ENCODE measurements at places on chromosomes 4 and X. TPM values are rescaled to one million over a fixed set of nuclear protein-coding genes. Genes with fewer than 3 reads are reported as not detected.

RBMXL3 gene
- total RNA-seq: not detected

BEX4 gene
- total RNA-seq: 1.5 TPM

- no peak for DNase-seq
Observed at GRCh38 chr4:29551821-29552220, 1168.3 kb upstream of the PCDH7 start.

GRCh38 chr4:3293401-3294391, 875 bp downstream of the RGS12 start:
- DNase-seq: no peak

DNA sequence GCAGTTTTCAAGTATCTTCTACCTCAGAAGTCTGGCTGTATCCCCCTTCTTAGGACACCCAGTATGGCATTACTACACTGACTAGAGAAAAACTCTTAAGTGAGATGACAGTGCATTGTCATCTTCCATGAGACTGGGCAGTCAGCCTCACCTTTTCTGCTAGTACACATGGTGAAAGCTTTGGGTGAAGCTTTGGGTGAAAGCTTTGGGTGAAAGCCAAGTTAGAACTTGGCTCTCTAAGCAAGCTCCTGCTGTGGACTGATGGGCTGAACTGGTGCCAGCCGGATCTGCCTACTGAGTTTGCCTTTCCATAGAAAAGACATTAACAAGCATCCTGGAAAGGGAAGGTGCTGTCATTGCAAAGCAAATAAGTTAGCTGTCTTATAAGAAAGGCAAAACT, 8.8 kb downstream of the EPHA5 start:
- no peak for DNase-seq

DNA sequence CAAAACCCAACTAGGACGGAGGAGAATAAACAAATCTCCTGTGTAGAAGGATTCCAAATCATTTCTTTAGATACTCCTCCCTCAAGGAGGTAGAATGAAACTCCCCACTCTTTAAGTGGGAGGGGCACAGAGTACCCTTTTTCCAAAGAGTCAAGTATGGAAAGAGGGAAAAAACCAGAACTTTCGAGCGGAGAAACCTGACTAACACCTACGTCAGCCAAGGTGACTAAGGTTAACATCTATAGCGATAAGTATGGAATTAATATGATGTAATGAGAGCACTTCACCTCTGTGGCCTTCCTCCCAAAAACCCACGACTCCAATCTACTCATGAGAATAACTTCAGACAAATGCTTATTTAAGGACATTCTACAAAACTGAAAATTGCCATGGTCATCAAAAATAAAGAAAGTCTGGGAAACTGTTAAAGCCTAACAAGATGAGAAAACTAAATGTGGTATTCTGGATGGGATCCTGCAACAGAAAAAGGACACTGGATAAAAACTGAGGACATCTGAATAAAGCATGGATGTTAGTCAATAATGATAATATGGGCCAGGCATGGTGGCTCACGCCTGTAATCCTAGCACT, 157.0 kb upstream of the MAP3K15 start:
- no peak for DNase-seq

- DNase-seq: peak; percentile 12
Observed at GRCh38 chrX:71178908-71179307, 34.3 kb downstream of the NLGN3 start.

- DNase-seq: peak; percentile 59
Observed at GRCh38 chr4:125140966-125141495, 173.7 kb upstream of the FAT4 start.

- no peak for DNase-seq
Observed at GRCh38 chr4:185794637-185795036, 17.4 kb downstream of the SORBS2 start.

DNA sequence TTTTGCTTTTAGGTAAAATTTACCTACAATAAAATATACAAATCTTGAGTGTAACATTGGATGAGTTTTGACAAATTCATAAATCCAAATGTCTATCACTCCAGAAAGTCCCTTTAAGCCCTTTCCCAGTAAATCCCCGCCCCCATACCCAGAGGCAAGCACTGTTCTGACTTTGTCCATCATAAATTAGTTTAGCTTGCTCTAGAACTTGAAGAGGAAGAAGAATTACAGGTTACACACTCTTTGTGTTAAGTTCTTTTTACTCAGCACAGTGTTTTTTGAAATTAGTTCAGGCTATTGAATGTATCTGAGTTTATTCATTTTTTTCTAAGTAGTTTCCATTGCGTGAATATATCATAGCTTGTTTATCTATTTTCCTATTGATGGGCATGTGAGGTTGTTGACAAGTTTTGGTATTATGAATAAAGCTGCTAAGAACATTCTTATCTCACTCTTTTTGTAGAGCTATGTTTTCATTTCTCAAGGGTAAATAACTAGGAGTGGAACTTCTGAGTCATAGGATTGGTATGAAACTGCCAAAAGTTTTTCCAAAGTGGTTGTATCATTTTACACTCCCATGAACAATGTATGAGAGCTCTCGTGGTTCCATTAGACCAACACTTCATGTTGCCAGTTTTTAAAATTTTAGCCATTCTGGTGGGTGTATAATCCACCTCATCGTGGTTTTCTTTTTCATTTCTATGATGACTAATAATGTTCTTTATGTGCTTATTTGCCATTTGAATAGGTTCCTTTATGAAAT, 22.4 kb upstream of the HPSE start:
- DNase-seq: peak; percentile 79

DNA sequence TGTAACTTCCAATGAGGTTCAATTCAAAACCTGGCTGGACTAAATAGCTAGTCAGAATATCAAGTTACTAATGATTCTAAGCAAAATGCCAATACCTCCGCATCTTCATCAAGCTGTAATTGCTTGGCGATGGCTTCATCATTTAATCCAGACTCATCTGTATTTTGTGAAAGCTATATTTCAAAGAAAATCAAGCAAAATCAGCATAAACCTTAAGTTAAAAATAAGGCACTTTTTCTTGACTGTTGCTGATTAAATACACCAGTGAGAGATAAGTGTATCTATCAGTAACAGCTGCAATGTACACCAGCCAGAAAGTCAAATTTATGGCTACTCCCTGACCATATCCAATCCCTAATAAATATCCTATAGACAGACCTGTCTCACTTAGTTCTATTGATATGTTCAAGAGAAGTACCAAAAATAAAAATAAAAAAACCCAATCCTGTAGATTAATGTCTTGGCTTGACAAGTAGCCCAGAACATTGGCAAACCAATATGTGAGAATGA, 39.6 kb downstream of the RFC1 start:
- no peak for DNase-seq

DNA sequence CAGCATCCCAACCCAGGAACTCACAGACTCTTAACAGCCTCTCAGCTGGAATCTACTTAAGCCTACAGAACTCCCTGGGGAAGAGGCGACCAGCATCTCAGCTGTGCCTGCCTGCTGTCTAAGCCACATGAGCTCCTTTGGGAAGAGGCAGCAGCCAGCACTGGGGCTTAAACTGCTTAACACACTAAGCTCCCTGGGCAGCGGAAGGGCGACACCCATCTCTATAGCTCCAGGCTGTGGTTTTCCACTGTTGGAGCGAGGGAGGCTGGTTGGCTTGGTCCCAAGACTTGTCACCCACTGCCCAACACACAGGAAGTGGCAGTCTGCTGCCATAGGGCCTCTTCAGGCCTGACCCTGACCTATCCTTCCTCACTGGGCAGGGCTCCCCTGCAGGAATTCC, 1544.1 kb upstream of the ADGRL3 start:
- no peak for DNase-seq

- DNase-seq: no peak
Observed at GRCh38 chrX:133878710-133879109, 106.7 kb downstream of the GPC3 start.

Data from HFFc6 (cell line).